ENCODE measurements at places on chromosomes 2 and 18.

- no peak for DNase-seq
Observed at GRCh38 chr2:8431446-8432125, 250.3 kb upstream of the ID2 start.

GRCh38 chr2:16257322-16258028 is 317.1 kb downstream of the MYCN start:
- no peak for DNase-seq

DNA sequence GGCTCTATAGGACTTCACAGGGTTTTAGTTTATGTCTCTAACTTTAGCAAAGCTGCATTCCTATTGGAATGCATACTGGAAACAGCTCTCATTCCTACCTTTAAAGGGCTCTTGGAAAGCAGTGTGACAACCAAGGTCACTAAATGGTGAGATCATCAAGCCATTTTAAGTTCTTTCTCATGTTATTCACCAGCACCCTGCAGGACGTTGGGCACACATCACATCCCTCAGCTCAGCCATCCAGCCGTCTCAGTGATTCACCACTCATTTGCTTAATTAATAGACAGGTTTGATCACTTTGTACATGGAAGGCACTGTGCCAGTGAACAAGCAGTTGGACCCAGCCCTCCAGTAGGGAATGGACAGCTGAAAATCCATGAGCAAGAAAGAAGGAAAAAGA is 32.2 kb upstream of the RBM44 start:
- DNase-seq = no peak

DNA sequence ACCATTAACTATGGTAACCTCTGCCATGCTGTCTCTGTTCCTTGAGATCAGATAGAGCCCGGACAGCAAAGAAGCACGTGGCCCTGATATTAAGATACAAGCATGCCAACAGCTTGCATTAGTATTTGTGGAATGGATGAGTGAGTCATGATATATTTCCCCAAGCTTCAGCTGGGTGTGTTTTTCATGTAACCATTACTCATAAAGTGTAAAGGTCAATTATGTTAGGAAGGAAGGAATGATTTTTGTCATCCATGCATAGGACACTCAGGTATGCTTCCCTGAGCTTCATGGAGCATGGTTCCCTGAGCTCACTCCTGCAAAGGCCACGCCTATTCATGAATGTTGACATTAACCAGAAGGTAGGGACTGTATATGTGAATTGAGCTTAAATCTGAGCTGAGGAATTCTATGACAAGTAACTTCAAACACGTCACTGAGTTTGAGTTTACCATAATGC is 74.6 kb downstream of the ARL4C start:
- no peak for DNase-seq

GRCh38 chr2:70767079-70767698 is 811 bp downstream of the ADD2 start:
- peak; percentile 39 for DNase-seq

DNA sequence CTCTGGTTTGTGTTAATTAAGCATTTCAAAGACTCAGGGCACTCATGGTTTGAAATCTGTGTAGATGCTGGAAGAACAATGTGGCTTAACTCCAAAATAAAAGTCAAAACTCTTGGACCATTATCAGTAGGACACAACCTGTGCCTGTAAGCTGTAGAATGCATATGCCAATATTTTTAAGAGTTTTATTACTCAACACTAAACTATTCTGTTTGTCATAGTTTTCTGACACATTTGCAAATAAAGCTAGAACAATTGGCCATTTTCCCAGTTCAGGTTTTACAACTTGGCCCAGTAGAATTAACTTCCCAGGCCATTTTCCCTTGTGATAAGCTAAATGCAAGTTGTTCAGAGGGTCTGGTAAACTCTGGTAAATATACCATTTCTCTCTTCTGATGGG is 713.1 kb downstream of the CBLN2 start:
- no peak for DNase-seq

DNA sequence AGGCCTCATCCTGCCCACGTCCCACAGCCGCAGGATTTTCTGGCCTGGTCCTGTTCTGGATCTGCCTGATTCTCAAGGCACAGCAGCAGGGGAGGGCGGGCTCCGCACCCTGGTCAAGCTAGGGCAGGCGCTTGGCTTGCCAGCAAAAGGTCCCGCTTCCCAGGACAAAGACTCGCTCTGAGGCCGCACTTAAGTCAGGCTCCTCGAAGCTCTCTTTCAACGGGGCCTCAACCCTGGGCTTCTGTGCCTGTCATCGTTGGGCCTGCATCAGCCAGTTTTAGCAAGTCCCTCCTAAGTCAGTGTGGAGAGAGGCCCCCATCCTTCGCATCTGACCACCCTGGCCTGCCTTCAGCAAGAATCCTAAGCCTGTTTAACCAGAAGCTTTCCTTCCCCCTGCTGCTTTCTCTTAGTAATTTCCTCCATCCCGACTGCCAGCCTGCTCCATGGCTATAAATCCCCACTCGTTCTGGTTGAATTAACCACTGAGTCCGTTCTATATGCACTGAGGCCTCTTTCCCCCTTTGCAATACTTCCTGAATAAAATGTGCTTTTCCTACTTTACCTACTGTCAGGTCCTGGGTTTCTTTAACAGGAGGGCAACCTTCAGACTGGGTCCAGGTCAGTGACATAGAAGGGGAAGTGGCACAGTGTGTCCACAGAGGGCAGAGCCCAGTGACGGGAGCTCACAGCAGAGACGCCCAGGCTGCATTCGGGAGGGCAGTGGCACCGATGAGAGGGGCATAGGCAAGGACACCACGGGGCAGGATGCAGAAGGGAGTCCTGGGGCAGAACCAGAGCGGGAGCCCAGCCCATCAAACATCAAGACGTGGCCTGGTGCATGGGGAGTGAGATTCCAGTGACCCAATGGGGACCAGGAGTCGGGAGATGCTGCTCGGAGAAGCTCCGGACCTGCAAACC is 62.7 kb downstream of the SP110 start:
- no peak for DNase-seq

All from NCI-H1694 treated with DMSO at 0.1 percent for 48 hours (cell line).